ENCODE measurements at places on chromosomes 3 and 15.

- DNase-seq = no peak
Measured at GRCh38 chr3:10505050-10505790, at the start of gene ATP2B2. ATP2B2 (minus strand) TSS chr3:10505586; CDS start chr3:10449543, 56,043 bp downstream.

DNA sequence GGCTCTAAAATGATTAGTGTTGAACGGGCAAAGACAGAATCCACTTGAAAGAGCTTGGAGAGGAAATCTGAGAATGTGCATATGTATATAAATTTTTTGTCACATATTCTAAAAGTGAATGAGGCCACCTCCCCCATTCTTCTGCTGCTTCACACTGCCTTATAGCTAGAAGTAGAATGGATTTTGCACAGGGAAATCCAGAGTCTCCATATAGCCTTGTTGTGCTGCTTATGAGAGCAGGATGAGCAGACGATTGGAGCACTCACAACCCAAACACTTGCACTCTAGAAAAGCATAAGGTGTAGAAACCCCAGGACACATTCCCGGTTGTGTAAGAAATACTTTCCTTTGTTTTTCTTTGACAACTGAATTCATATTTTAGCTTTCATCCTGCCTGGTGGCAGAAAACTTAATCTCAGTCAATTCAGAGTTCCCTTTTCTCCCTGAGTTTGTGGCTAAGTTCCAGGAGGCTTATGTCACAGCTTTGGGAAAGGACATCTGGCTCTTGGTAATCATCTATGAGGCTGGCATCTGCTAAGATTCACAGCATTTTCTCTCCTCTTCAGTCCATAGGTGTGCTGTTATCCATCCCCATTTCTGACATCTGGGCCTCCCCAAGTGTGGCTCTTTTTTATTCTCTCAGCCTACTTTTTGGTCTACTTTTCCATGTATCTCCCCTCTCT, 188.4 kb upstream of the PFN2 start:
- DNase-seq = no peak

DNA sequence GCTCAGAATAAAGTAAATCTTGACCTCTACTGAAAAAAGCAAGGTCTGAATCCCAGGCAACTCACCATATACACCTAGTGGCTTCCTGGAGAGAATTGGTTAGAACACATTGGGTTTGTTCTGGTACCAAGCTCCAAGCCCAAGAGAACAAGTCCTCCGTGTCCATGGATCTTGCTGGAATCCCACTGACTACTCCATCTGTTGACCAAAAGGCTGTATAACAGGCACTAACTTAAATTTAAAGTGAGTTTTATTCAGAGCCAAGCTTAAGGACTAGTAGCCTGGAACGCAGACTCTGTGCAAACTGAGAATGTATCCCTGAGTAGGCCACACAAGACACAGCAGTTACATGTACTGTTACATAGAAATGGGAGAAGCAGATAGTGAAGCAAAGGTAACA, 342.1 kb upstream of the LRRC3B start:
- no peak for DNase-seq

GRCh38 chr15:89490081-89490813, 6.1 kb downstream of the RHCG start:
- no peak for DNase-seq

- DNase-seq = no peak
Measured at GRCh38 chr15:74398183-74398582, 30.7 kb upstream of the CYP11A1 start.

DNA sequence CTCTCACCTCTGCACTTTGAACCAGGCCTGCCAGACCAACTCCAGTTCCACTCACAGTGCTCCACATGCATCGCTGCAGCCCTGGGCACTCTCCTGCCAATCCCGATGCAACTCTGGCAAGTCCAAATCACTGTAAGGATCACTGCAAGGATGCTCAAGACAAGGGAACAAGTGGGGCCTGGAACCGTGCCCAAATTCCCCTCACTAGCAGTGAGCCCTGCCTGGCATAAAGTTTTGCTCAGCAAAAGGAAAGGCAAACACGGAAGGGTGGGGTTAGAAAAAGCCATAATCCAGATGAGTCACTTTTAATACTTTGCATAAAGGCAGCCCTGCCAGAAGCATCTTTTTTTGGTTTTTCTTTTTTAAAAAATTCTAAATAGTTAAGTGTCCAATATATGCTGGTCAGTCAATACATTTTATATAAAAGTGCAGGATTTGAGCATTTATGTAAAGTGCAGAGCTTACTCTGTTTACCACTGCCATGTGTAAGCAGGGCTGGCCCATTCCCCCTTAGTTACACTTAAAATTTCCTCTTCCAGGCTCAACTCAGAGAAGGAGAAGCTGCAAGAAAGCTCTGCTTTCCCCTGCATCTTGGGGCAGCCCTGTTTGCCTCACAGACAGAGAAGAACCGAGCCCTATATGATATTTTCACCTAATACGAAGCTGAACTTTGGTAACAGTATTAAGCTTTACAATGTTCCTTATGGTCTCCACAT, 102.2 kb downstream of the CD47 start:
- DNase-seq = no peak

DNA sequence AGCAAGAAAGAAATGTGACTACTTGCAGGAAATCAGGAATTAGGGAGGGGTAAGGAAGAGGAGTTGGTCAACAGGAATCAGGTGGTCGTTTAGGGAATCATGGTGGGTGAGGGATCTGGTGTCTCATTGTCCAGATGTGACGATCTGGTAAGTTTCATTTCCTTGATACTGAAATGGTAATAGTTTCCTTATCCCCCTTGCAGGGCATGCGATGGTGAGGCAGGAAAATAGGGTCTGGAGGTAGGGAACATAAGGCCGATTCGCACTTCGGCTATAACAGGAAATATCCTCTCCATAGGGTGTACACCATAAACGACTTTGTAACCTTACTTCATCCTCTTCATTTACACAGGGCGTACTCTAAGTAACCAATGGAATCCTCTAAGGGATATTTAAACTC, 574 bp upstream of the LRRC34 start:
- no peak for DNase-seq

GRCh38 chr15:35243758-35244157, 158.7 kb upstream of the NANOGP8 start:
- DNase-seq = no peak

DNA sequence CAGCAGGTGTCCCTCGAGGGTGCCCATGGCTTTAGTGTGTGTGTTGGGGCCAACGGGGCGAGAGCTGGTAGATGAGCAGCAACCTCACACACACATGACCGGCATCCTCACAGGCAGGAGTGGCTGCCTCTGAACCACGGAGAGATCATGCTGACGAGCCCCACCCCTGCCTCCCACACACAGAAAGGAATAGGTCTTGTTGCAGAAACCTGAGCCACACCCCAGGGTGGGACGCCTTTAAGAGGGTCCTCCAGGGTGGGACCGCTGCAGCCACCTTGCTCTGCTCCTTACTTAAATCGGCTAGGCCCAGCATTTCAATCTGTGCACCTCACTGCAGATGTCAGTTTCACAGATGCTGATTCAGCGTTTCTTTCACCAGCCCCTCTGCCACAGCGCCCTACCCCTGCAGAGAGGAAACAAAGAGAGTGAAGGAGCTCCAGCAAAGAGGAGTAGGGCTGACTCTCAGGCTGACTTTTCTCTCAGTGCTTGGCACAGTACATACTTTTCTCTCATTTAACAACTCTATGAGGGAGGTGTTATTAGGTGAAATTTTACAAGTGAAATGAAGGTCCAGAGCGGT, 61.2 kb upstream of the EPHB3 start:
- DNase-seq = no peak

- DNase-seq = no peak
Measured at GRCh38 chr15:41827290-41827879, 507 bp upstream of the JMJD7 start.

DNA sequence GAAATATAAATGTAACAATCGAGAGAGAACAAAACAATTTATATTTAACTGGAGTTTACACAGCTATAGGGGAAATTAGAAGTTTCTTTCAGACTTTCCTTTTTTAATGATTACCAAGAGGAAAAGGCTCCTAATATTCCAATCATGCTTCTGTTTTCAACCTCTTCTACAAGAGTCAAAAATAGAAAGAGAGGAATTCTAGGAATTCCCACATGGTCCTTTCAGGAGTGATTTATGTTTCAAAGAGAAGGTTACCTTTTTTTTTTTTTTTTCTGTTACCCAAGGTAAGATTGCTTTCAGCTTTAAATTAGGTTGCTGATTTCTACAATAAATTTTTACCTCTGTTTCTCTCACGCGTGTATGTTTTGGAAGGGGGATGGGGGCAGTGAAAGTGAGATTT, 355.3 kb upstream of the DCBLD2 start:
- no peak for DNase-seq

GRCh38 chr15:35182841-35183479, 97.9 kb upstream of the NANOGP8 start:
- DNase-seq = no peak

DNA sequence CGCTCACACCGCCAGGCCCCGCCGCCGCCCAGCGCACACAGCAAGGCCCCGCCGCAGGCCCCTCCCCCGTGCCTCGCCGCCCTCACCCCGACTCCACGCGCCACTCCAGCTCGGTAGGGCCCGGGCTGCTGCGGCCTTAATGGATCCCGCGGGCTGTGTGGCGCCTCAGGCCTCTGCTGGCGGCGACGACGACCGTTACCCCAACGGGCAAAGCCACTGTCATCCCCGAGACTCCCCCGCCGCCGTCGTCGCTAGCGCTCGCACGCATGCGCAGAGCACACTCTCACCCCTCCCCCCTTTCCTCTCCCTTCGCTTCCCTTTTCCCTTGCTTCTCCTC, at the start of gene MSL2:
TSS of gene MSL2 (minus strand) at position 272 of the 337 bp plus-strand sequence. CDS start 1,222 bp downstream, outside the sequence.
- DNase-seq = no peak

- DNase-seq = no peak
Measured at GRCh38 chr15:64673866-64674265, 101.5 kb downstream of the RBPMS2 start.

DNA sequence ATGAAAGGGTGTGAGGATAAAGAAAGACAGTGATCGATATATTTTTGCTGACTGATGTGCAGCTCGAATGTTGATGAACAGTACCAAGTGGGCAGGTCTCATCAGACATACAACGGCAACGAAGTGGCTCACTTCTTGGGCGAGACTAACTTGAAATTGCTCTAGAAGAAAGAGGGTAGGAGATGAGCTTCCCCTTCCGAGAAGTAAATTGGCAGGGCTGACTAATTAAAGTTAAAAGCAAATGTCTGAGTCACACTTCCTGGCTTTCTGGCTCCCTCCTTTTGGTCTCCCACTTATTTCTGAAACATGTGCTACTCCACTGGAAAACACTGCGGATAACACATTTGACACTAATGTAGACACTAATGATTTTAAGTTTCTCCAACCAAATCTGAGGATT, 228.3 kb downstream of the ABHD5 start:
- no peak for DNase-seq

GRCh38 chr15:92770641-92771040, 115.1 kb upstream of the FAM174B start:
- no peak for DNase-seq

- DNase-seq = no peak
Measured at GRCh38 chr15:70504299-70504951, 258.9 kb downstream of the UACA start.

GRCh38 chr3:141368925-141369794, 856 bp downstream of the ZBTB38 start:
- DNase-seq = no peak

DNA sequence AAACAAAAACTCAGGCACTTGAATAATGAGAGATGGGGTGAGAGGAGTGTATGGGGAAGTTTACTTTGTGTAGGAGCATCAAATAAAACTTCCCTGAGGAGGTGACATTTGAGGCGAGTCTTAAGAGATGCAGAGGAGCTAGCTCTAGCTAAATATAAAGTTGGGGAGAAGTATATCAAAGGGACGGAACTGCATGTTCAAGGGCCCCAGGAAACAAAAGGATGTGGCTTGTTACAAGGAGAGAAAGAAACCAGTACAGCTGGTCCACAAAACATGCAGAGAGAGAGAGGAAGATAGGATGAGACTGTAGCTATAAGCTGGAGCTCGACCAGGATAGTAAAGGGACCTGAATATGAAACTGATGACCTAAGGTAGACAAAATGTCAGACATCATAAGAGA, 17.6 kb downstream of the FEZF2 start:
- no peak for DNase-seq

DNA sequence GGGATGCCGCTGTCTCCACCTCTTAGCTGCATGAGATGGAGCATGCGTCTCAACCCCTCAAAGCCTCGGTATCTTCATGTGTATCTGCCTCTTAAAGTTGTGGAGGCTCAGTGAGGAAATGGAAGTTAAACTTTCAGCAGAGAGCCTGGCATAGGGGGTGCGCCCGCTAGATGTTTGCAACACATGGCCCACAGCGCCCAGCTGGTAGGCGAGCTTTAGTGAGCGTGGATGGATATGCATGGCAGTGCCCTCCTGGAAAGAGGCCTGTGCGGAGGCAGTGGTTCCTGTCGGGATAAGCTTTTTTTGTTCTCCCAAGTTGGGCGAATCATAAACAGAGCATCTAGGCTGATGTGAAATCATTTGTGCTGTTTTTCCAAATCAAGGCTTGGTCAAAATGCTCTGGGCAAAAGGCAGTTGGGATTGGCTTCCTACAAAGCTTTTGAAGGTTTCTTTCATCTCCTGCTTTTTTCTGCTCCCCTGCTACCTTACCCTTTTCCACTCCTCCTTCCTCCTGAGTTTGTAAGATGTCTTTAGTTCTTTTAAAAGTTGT, 272.4 kb upstream of the TPM1 start:
- no peak for DNase-seq

GRCh38 chr3:159208050-159208449, 406.2 kb downstream of the MFSD1 start:
- no peak for DNase-seq

DNA sequence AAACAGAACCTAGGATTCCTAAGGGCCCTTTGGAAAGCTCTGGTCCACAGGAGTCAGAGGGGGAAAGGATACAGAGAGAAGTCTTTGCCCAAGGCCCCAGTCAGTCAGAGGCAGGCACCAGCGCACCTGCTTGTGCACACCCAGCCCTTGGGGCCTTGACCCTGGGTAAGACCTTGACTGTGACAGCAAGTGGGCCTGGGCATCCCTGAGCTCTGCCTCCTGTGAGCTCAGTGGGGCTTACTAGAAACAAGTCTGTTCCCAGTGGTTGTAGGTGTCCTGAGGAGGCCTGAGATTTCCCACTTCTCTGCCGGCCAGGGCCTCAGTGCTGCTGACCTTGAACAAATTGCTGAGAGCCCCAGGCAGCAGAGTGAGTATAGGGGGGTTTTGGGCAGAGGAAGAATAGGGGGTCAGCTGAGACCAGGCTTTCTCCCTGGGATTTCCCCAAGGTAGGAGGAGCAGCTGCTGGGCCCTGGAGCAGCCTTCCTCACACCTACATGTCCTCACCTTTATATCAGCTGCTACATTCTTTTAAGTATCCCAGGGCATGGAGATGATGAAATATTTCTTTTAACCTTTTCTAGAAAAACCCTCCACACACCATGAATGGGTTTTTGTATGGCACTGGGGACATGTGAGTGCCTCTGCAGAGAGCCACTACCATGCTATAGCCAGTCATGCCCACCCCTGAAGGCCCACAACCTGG, 9.7 kb upstream of the DAG1 start:
- DNase-seq = no peak

- no peak for DNase-seq
Measured at GRCh38 chr15:73900095-73900712, 26.1 kb upstream of the LOXL1 start.

GRCh38 chr3:9420850-9421549, 23.6 kb downstream of the SETD5 start:
- no peak for DNase-seq
